ENCODE measurements at places on chromosomes 7 and 10.

DNA sequence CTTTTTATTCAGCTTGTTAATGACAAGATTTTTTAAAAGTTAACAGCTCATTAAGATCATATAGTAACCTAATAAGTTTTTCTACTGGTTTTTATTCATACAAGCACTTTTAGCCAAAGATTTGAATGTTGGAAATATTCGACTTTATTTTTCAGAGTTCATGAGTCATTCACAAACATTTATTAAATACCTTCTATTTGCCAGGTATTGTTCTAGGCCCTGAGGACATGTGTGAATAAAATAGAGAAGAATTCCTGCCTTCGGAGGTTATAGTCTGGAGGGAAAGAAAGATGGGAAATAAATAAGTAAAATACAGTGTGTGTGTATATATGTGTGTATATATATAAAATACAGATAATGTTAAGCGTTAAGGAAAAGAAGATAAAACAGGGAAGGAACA, 31.5 kb downstream of the BTAF1 start:
- DNase-seq = no peak

GRCh38 chr7:70763961-70764691, 367.8 kb upstream of the GALNT17 start:
- no peak for DNase-seq

DNA sequence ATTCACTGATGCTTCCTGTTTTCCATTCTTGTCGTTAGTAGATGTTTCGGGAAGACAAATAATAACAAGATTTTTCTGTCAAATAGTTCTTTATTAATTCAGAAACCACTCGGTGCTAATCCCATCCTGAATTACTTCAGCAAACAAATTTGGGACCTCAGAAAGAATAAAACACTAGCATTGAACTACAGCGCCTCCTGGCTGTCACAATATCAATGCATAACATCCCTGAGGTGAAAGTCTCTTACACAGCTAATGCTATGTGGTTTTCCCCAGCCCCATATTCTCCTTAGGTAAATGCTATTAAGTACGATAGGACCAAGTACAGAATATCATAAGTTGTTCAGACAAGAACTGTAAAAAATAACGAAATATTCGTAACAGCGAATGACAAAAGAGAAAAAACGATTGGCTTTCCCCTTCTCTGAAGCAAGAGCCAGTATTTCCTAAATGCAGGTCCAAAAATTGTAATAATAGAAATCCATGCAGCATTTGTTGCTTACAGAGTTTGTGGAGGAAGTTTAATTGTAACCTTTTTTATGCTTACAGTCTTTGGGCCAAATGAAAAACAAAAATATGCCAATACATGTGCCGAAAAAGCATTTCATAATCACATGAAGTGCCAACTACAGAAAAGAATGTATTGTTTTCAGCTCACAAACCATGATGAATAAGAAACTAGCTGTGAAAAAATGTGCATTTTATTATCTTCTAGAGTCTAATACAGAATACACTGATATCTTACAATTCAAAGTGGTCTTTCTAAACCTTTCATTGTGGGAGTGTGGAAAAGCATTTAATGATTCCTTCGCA, 47.3 kb downstream of the MYPN start:
- no peak for DNase-seq

DNA sequence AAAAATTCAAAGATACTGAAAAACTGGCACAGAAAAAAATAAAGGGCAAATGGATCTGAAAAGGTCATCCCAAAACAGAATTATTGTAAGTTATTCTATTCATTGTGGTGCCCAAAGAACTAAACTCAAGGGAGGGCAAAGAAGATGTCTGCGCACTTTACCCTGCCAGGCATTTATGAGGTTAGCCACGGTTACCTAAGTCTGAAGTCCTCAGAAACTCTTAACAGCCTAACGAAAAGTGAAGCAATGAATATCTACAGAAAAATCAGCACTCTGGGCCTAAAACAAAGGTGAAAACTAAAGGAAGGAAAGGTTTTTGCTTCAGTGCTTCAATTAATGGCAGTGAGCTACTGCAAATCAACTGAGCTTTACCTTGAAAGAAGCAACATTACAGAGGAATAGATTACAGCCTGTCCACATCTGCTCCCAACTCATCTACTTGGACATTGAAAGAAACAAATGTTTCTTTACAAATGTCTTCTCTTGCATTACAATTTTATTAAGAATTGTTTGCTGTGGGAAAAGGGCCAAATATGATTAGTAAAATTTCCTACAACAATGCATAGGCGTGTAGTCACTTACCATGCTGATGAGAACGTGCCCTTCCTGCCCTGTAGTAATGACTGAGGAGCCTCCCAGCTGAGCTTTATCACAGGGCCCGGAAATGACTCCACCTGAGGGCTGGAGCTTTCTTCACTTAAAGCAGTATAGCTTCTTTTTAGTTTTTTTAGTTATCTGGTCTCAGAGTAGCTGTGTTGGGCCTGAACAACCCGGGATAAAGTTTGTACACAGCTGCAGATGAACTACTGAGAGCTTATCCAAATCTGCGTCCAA, at the start of gene TUBAL3:
Gene TUBAL3, minus strand, starts transcription at position 621 of the 834 bp plus-strand sequence. Its CDS starts 36 bp downstream, at position 585.
- no peak for DNase-seq

GRCh38 chr7:159099711-159100231, 44.9 kb downstream of the VIPR2 start:
- no peak for DNase-seq

DNA sequence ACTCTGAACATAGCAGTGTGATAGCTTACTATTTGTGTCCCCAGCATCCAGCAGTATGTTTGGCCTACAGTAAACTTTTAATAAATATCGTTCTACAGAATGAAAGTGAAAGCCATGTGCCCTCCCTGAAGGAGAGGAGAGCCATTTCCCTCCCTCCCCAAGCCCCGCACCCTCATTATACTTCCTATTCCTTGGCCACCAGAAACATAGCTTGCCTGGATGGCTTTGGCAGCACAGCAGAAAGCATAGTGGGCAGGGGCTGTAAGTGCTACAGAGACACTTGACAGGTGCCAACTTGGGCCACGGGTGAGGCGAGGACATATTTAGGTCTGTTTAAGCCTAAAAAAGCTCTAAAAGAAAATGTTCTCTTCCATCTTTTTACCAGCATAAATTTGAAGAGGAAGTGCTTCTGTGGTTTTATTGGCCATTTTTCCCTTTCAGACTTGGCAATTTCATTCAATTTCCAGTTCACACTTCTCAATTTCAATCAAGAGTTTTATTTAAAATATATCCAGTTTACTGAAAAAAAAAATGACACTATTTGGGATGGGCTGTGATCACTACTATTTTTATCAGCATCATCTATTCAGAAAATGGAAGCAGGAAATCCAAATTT, 12.7 kb downstream of the HHEX start:
- no peak for DNase-seq

- DNase-seq = peak; percentile 7
Observed at GRCh38 chr10:8034466-8035005, 20.0 kb upstream of the GATA3 start.

GRCh38 chr7:1590476-1590875, 20.6 kb upstream of the PSMG3 start:
- DNase-seq = no peak

GRCh38 chr7:142933624-142934023, at the start of gene TRPV5:
Gene TRPV5 (minus strand): TSS chr7:142933746. CDS start chr7:142933459, 287 bp downstream.
- DNase-seq = no peak

DNA sequence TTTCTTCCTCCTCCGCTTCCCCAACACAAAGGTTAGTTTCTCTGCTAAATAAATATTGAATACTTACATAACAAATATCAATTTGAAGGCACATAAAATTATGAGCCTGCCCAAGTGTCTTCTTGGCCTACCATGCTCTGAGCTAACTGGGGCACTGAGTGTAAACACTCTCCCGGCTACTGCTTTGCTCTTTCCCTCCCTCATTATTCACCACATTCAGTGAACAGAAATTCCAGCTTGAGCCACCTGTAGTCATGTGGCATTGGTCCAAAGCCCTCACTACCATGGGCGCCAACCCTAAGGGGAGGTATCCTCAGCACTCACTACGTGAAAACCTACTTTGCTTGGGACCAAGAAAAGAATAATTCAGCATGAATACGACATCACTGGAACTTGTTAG, 409.0 kb downstream of the KCNMA1 start:
- no peak for DNase-seq

- DNase-seq = no peak
Observed at GRCh38 chr10:60374836-60375235, 14.8 kb downstream of the ANK3 start.

DNA sequence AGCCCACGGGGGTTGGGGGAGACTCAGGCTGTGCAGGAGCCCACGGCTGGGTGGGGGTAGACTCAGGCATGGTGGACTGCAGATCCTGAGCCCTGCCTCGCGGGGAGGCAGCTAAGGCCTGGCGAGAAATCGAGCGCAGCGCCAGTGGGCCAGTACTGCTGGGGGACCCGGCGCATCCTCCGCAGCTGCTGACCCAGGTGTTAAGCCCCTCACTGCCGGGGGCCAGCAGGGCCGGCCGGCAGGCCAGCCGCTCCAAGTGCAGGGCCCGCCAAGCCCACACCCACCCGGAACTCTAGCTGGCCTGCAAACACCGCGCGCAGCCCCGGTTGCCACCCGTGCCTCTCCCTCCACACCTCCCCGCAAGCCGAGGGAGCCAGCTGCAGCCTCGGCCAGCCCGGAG, 33.4 kb downstream of the SP4 start:
- DNase-seq = no peak

GRCh38 chr7:155000795-155001194, 2.1 kb downstream of the PAXIP1 start:
- no peak for DNase-seq

DNA sequence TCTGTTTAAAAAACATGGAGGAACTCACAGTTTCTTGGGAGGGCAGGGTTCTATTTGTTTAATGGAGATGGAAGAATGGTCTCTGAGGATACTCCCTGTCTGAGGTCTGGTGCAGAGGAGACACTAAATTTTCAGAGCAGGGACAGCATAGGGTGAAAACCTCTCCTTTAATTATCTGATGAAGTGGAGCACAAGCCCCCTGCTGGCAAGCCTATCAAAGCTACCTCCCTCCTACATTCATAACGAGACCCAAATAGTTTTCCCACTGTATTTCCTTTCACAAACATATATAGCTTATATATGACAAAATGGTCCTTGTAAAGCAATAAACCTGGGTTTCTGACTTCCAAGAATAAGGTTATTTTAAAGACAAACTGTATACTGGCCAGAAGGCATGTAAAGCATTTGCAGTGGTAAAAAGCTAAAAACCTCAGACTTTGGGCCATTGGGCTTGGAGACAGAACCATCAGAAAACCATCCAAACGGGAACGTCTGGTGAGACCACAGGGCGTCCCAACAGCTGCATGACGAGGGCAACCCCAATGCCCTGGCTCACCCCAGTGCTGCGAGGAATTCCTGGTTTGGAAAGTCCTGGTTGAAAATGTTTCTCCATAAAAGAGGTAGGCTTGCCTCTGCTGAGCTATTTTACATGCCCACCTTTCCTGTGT, 201.3 kb downstream of the FANK1 start:
- DNase-seq = no peak

DNA sequence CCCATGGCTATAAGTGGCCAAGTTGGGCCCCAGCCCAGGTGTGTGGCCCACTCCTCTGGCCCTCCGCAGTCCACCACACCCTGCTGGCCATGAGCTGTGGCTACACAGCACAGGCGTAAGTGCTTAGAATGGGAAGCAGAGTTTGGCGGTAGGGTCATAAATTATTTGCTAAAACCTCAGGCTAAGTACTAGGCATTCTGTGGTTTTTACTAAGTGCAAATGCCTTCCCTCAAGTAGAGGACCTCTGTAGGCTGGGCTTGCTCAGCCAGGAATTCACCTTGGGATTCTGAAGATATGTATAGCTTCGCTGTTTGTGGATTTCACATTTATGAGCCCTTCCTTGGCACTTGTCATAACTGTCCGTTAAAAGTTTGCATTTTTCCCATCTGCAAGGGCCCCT, 44.8 kb upstream of the LOXL4 start:
- no peak for DNase-seq

GRCh38 chr7:16644636-16645592, 640 bp downstream of the ANKMY2 start:
- peak; percentile 50 for DNase-seq

DNA sequence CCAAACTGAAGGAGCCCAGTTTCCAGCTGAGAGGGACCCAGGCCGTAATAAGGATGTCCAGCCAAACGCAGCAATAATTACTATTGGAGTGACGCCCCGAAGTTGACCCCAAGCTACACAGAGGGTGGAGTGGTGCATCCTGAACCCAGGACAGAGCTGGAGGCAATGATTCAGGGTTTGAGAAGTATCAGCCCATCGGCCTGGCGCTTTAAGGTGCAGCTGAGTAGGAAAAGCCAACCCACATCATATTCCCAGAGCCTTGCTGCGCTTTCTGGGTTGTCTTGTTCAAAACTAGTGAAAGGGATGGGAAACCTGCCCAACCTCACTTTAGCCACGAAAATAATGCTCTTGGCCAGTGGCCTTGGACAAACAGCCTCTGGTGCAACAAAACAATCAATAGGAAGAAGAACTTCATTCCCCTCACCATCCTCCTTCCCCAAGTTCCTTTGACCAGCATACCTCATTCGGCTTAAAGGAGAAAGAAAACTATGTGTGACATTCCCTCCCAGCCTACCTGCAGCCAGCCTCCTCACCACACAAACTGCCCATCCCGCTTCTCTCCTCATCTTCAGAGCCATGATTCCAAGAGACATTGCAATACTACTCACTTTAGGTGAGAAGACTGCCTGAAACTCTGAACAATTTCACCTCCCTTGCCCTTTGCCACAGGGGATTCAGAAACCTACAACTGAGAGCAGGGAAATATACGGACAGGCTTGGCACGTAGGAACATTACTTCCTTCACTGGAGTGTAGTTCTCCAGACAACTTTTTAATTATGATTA, 217.2 kb upstream of the MKLN1 start:
- no peak for DNase-seq

- DNase-seq = peak; percentile 62
Observed at GRCh38 chr10:71860243-71861029, 9.4 kb upstream of the PSAP start.

DNA sequence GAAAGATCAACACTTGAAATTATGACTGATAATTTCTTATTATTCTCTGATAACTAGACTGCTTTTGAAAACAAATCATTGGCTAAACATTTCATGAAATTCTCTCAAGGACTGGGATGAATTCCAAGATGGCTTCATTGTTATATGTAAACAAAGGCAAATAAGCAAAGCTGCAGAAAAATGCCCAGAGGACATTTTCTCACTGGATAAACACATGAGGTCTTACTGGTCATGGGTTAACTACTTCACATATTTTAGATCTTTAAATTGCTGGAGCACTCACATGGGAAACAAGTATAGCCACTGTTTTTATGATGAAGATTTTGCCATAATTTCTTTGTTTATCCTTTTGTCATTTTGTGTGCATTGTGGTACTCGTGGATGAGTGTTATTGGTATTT, 239.1 kb downstream of the PHF14 start:
- no peak for DNase-seq

DNA sequence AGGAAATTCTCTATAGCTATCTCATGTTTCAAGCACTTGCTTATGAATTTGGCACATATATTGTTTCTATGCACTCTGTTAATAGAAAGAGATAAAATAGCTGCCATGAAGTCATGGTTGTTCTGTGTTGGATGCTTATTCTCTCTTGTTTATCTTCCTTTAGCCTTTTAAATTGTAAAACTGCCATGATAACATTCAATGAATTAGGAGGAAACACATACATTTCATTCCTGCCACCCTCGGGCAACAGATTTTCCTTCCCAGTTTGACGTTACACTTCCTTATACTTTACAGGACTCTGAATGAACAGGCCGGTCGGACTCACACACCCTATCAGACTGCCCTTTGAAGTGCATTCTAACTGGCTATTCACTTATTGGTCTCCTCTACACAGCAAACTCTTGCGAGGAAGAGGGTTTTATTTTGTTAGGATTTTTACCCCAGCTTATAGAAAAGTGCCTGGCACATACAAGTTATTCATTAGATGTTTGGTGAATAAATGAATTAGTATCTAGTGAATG, 65.7 kb upstream of the FERD3L start:
- DNase-seq = no peak

GRCh38 chr10:37680243-37680683, 177.1 kb downstream of the ZNF248 start:
- DNase-seq = no peak
